ENCODE measurements at places on chromosomes 4 and X.

DNA sequence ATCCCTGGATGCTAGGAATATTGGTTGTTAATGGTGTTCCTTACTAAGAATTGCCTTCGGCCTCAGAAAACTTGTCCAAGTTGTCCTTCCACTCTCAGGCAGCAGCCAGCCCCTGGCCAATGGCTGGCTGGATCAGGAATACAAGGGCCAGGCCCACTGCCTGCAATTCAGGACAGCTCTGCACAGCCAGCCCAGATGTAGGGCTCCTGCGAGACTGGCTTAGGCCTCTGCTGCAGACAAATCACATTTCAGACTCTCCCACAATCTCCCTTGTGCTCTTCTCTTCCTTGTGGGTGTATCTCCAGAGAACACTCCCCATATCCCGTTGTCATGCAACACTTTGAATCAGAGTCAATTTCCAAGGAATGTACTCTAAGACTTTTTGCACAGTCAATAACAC is 747.6 kb upstream of the FTHL17 start:
- no peak for DNase-seq

DNA sequence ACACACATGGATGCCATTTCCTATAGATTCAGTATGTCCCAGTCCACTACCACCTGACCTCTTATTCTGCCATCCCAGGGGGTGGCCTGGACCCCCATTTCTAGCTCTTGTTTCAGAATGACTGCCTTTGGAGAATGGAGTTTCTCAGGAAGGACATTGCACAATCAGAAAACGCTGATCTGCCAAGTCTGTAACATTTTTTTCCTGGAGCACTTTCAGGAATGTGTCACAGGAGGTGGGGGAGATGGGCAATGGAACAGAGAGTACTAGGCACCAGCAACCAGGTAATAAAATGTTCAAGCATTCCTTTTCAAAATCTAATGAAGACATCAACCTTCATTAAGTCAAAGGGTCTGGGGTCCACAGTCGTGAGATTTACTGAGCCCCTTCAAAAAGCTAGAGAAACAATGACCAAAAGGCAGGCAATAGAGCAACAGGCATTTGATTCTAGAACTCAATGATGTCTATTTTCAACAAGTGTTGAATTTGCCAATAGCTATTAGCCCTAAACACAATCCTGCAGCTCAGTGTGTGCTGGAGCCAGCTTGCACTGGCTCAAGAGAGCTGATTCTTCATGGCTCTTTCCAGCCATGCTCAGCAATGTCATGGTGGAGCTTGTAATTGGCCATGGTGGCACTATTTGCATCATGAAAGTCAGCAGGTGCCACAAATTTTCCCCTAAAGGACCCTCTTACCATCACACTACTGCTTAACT is 87.1 kb downstream of the KDR start:
- no peak for DNase-seq

GRCh38 chrX:43224496-43224895 is 431.6 kb upstream of the MAOA start:
- no peak for DNase-seq

- no peak for DNase-seq
Measured at GRCh38 chrX:352181-352580, 33.6 kb upstream of the GTPBP6 start.

DNA sequence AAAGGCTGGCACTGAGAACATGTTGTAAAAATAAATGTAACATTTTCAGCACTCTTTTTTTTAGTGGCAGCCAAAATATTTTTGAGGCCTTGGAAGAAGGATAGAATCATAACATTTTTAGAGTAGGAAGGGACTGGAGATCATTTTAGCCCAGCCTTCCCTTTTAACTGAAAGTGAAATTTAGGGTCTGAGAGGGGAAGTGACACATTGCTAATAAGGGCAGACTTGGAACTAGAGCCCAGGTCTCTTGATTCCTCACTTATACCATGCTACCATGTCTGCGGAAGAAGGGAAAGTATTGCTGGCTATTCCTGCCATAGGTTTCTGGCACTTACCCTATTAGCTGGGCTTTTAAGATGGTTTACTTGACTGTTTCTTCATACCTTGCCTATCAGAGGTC is 4.8 kb downstream of the WDR44 start:
- no peak for DNase-seq

- DNase-seq: no peak
Measured at GRCh38 chr4:156765277-156765676, 206.3 kb downstream of the PDGFC start.

GRCh38 chr4:182494103-182494502 is 250.9 kb downstream of the TENM3 start:
- DNase-seq: no peak

DNA sequence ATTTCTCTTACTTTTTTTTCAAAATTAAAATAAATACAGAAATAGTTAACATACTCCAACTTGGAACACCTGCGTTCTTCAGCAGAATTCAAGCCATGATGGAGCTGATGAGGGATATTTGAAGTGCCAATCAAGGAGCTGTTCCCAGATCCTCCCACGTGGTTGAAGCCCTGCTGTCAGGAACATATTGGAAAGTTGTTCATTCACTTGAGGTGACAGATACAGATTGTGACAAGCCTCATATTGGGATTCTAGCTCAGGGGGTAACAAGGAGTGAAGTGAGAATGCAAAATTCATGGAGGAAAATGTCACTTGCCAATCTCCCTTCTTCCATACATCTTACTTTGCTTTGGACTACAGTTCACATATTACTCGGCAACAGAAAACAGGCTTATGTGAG is 2670.8 kb downstream of the PCDH7 start:
- DNase-seq: no peak

DNA sequence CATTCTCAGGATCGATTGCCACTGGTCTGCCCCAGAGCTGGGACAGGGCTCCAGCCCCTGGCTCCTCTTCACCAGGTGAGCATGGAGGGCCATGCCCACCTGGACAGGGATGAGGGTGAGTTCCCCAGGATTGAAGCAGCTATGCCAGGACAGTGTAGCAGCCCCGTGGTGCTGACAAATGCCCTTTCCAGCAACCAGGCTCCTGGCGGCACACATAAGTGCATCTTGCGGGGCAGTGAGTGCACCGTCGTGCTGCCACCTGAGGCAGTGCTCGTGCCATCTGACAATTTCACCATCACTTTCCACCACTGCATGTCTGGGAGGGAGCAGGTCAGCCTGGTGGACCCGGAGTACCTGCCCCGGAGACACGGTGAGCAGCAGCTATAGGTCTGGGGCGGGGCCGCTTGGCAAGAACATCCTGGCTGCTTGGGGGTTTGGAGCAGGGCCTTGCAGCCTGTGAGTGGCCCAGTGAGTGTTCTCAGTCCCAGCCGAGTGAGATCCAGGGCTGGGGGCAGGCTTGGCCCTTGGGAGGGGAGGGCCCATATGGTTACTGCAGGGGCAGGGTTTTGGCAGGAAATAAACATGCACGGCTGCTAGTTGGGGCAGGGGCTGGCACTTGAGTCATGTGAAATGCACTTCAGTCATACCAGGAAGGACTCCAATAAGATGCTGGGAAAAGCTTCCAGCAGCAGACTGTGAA is 6.1 kb downstream of the IL9R start:
- no peak for DNase-seq

DNA sequence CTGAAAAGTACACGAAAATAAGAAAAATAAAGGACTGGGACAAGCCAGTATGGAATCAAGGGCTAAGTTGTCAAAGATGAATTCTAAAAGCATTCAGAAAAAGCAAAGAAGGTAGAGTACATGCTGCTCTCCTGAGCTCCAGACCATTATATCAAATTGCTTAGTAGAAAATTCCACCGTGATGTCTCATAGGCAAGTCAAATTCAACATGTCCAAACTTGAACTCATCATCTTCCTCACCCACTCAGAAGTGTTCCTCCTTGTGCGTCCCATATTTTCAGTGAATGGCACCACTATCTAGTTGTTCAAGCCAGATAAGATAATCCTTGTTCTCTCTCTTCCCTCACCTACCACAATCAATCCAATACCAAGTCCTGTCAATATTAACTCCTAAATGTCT is 37.5 kb upstream of the IL13RA2 start:
- no peak for DNase-seq

- DNase-seq: no peak
Measured at GRCh38 chr4:15805583-15806517, 27.7 kb downstream of the CD38 start.

DNA sequence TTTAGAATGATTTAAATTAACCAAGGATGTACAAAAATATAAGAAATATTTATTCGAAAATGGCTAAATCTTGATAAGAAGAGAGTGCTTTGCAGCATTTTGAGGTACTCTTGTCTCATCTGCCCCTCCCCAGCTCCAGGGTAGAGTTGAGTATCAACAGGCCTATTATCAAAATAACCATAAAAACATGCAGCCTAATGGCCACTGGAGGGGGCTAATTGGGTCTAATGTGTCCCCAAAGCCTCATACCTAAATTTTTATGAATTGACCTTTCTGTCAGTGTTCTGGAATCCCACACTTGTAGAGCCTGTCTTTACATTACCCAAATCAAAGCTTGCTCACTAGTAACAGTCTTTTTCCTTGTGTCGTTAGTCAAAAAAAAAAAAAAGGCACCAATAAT is 544.9 kb upstream of the CPXCR1 start:
- no peak for DNase-seq

DNA sequence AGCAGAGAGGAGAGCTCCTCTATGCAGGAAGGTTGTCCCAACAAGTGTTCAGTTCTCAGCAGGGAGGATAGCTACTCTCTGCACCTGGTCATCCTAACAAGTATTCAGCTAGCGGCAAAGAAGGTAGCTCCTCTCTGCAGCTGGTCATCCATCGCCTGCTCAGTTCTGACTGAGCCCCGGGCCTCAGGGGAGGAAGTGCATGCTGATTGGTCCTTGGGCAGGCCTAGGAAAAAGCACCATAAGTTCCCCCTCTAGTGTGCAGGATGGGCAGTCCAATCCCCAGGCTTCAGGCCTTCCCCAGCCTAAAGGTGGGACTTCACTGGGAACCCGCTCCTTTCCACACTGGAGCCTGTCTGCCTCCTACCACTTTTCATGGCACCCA is 4.4 kb upstream of the FBXW7 start:
- no peak for DNase-seq

DNA sequence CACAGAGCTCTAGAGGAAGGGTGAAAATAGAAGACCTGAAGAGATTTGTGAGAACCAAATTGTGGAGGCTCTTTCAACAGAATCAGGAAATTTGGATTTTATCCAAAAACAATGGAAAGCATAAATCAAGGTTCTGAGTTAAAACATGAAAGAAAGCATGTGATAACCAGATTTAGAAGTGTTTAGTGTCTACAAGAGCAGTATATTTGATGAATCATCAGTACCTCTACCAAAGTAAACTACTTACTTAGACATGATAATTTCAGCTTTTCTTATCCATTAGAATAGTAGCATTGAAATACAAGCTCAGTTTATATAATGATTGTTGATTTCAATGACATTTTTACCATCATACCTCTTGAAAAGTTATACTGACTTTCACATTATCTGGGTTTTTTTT is 25.9 kb upstream of the INTU start:
- no peak for DNase-seq

- DNase-seq: no peak
Measured at GRCh38 chrX:25083661-25084060, 67.9 kb upstream of the ARX start.

DNA sequence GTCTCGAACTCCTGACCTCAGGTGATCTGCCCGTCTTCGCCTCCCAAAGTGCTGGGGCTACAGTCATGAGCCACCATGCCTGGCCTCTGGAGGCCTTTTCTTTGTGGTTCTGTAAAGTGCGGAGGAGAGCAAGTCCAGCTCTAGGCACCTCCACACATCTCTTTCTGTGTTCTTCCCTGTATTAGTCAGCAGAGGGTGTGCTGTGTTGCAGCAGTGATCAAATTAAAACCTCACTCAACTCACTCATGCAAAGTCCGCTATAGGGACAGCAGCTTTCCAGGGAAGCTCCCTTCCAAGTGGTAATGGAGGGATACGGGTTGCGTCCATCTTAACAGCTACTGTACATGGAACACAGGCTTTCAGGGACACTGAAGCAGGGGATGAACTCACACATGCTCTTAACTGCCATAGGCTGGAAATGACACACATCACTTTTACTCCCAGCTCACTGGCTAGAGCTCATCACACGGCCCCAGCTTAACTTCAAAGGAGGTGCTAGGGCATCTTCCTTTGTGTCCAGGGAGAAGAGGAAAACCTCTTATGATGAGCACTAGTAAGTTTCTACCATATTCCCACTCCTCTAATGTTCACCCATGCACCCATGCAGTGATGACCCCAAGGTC is 36.0 kb upstream of the CCNG2 start:
- DNase-seq: no peak

- no peak for DNase-seq
Measured at GRCh38 chrX:154072192-154072591, 25.3 kb downstream of the MECP2 start.

GRCh38 chr4:84145176-84145575 is 353.9 kb downstream of the NKX6-1 start:
- DNase-seq: no peak

DNA sequence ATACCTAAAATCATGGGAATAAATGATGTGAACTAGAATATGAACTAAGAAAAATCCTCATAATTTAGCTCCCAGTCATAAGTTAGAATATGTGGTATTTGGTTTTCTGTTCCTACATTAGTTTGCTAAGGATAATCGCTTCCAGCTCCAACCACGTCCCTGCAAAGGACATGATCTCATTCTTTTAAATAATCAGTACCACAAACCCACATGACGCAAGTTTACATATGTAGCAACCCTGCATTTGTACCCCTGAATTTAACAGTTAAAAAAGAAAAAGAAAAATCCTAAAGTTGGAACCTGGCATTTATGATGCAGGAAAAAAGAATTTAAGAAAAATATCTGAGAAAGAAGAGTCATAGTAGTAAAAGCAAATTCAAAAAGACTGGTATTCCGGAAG is 13.3 kb downstream of the UBA6 start:
- DNase-seq: no peak

- no peak for DNase-seq
Measured at GRCh38 chr4:38692421-38692820, 28.4 kb downstream of the KLF3 start.

- no peak for DNase-seq
Measured at GRCh38 chrX:103439161-103439560, 62.8 kb downstream of the BEX3 start.

DNA sequence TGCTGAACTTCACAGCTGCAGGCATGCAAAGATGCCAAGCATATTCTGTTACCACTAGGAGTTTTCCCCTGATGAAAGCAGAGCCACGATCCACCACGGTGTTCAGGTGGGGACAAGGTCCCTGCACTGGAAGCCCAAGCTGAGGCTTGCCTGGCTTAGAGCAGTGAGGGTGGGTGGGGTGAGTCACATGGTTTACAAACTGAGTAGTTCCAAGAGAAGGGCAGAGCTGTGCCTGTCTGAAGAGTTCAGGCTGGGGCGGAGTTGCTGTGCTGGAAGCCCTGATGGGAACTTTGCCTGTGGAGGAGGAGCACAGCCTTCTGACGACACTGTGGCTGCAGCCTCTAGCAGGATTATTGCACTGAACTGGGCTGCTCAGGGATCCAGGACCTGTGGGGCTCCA is 45.5 kb downstream of the FAM9B start:
- no peak for DNase-seq

- no peak for DNase-seq
Measured at GRCh38 chrX:153460826-153461225, 9.6 kb downstream of the HAUS7 start.
